Mesenteric fat pad (tissue), 1 donor: ENCODE measurements at places on chromosomes 2 and 18. TPM values are rescaled to one million over a fixed set of nuclear protein-coding genes. Genes with fewer than 3 reads are reported as not detected.

Gene CCDC150
- 1.3 TPM for total RNA-seq

DNA sequence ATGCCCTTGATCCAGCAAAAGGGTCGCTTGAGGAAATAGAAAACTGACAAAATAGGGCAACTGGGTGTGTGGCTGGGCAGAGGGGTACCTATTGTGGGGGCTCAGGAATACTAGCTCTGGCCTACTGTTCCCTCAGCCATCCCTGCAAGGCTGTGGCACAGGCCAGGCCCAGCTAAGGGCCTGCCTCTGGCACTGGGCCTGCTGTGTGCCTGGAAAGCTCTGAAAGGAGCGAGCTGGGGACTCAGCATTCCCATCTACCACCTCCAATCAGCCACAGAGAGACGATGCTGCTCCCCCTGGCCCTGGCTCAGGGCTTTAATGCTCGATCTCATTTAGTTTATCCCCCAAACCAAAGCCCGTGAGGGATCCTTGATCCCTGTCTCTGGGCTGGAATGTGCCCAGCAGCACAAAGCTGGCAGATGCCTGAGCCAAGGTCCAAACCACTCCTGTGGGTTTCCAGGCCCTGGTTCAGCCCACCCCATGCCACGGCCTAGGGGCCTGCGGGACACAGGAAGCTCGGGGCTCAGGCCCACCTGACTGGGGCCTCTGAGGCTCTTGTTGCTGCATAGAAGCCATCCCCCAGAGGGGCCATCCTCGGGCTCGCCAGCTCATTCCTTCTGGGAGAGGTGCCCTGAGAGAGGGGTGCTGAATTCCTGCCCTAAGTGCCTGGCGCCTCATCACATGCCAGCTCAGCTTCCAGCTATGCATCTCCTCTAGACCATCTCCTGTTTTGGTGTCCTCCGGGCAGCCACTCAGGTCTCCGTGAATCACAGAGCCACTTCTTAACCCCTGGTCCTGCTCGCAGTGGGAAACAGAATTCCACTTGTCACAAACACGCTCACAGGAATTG, 43.0 kb upstream of the KCNF1 start:
- DNase-seq: no peak

GRCh38 chr2:23476786-23477185, 91.8 kb downstream of the KLHL29 start:
- peak; percentile 41 for DNase-seq

Gene IL36A
- total RNA-seq: not detected

DNA sequence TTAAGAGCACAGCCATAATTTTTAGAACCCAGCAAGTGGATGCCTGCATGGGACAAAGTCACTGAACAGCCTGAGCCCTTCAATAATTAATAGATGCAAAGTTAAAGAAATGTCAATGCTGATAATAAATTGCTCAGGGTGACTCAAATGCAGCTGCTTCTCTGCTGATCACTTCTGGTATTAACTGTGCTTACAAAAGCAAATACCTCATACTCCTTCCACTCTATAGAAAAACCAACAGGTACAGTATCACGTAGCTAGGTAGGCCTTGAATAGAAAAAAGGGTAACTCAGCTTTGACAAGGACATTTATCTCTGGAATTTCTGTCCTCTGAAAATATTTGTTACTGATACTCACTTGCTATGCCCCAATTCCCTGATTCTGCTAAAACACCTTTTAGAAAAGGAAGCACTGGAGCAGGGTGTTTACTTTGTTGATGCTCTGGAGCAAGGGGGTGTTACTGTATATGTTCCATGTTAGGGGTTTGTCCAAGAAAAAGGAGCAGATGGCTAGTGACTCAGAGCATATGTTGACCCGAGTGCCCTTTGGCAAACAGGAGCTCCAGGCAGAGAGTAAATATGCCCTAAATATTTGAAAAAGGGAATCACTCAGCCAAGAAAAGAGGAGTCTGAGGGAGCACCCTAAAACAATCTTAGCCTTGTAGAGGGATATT, 59.1 kb upstream of the RTN4 start:
- DNase-seq: no peak

Gene NLRC4
- 7.9 TPM for total RNA-seq

- peak; percentile 14 for DNase-seq
Observed at GRCh38 chr2:71530641-71531332, 77.4 kb downstream of the DYSF start.

Gene LINC00305
- not detected for total RNA-seq

- no peak for DNase-seq
Observed at GRCh38 chr2:96872591-96873349, 2.9 kb upstream of the SEMA4C start.

GRCh38 chr2:217520356-217521010, 482.3 kb downstream of the TNS1 start:
- DNase-seq: no peak

GRCh38 chr2:216371721-216372702, at the start of gene MARCHF4:
Gene MARCHF4, minus strand, starts transcription at chr2:216372483. Its CDS starts 2,223 bp downstream, at chr2:216370260.
- peak; percentile 92 for DNase-seq

Gene C18orf32
- 46.5 TPM for total RNA-seq

- DNase-seq: no peak
Observed at GRCh38 chr18:46110406-46110805, 6.2 kb downstream of the HAUS1 start.
